ENCODE measurements at places on chromosomes 6 and 20. TPM values are rescaled to one million over a fixed set of nuclear protein-coding genes. Genes with fewer than 3 reads are reported as not detected.

GRCh38 chr6:150631283-150631983 is 31.7 kb downstream of the PLEKHG1 start:
- no peak for DNase-seq

GRCh38 chr20:43320536-43320935 is 130.8 kb upstream of the PTPRT start:
- DNase-seq = no peak

DNA sequence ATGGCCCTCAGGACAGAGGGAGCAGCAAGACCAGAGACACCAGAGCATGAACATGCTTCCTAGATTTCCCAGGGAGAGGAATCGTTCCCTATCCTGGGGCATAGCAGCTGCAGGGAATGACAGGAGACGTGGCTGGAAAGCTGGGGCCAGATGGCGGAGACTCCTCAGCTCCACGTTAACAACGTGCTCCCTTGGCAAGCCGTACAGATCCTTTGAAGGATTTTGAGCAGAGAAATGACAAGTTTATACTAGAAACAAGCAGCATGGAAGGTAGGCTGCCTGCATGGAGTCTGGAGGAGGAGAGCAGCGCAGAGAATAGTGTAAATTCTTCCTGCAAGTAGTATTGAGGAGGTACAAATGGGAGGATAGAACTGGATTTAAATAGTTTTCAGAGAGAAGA is 11.7 kb downstream of the MYLIP start:
- no peak for DNase-seq

GRCh38 chr6:87690441-87690840 is 11.6 kb downstream of the AKIRIN2 start:
- no peak for DNase-seq

DNA sequence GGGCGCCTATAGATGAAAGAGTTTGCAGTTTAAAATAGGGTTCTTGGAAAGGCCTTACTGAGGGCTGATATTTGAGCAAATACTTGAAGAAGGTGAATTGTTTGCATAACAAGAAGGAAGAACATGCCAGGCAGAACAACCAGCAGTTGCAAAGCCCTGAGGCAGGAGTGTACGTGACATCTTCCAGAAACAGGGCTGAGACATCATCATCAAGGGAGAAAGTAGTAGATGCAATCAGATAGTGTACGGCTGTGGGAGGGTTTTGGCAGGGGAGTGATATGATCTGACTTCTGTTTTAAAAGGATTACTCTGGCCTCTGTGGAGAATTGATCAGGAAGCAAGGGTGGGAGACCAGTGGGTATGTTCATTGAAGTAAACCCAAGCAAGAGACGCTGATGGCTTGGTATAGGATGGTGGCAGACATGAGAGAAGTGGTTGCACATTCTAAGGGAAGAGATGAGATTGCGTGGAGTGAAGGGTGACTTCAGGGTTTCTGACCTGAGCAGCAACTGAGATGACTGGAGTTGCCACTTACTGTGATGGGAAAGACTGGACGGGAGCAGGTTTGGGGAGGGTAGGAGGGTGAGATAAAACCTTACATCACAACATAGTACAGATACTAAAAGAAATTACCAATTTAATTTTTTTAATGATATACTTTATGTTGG is 28.8 kb downstream of the RIOK1 start:
- DNase-seq = no peak

- DNase-seq = no peak
Observed at GRCh38 chr6:109513571-109514071, 30.6 kb upstream of the ZBTB24 start.

GRCh38 chr20:60210779-60211617 is 252.8 kb downstream of the CDH26 start:
- peak; percentile 63 for DNase-seq

RAD21L1 gene
- total RNA-seq = not detected

VGLL2 gene
- not detected for total RNA-seq

PSORS1C2 gene
- total RNA-seq = not detected
